ENCODE measurements at places on chromosomes 16 and 17.

GRCh38 chr16:87369117-87369765 lies 14.3 kb downstream of the FBXO31 start:
- no peak for DNase-seq

GRCh38 chr16:9098377-9099090 lies 7.1 kb downstream of the HAPSTR1 start:
- DNase-seq = no peak

DNA sequence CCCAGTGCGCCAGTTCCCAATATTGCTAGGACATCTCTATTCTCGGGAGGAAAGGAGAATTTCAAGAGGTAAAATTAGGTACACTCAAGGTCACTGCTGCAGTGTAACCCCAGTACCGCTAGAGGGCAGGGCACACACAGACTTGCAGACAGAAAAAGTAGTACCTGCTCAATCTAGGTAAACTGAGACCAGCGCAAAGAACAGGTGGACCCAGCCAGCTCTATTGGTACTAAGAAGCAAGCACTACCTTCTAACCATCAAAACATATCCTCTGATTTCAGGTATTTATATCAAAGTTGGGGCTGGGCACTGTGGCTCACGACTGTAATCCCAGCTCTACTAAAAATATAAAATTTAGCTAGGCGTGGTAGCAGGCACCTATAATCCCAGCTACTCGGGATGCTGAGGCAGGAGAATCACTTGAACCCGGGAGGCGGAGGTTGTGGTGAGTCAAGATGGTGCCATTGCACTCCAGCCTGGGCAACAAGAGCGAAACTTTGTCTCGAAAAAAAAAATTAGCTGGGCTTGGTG lies 3.6 kb upstream of the WDR81 start:
- peak; percentile 61 for DNase-seq

DNA sequence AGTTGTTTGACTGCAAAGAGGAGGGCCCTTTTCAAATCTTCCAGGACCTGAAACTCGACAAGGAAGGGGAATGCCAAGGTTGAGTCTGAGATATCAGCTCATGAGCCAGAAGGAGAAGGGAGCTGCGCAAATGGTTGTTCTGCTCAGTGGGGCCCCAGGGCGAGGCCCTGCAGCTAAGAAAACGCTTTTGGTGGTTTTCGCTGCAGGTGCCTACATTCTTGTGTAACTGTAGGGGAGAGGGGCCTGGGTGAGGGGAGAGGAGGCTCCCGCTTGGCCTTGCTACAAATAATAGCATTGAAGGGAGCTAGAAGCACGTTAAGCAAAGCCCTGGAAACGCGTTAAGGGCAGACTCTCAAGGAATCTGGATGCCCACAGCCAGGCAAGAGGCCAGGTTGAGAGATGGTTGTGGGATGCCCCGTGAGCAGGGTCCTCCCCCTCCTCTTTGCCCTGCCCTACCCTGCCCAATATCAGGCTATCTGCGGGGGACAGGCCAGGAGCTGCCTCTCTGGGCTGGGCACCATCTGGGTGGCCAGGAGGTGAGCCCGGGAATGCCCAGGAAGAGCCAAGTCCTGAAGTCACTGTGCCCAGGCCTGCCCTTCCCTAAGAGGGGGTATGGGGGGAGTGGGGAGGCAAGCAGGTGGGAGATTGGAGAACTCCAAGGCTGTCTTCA lies 21.9 kb downstream of the GPR142 start:
- DNase-seq = no peak

DNA sequence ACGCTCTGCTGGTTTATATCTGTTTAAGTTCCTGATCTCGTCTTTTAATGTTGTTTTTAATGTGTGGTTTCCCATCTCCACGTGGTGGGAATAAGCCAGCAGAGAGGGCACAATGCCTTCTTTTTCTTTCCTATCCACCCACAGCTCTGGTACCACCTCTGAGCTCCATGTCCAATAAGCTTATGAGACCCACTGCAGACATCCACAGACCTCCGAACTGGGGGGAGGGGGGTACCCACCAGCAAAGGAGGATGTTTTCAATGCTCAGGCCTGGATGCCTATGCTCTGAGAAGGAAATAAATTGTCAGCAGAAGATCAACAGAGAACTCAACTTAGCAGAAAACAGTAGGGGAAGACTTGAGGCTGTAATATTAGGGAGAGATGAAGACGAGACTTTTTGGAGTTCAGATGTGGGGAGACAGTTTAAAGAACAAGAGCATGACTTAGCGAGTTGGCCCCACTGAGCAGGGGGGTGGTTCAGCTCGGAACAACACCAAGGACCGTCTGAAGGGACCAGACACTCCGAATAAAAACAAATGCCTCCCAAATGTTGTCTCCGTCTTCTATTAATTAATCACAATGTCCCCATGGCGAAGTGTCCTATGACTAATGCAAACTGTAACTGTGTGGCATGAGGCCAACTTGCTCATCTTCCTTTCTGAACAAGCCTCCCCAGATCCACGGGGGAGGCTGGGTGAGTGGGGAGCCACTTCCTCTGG lies 62.7 kb downstream of the GAS7 start:
- DNase-seq = no peak
